Stimulated activated CD4-positive, alpha-beta T cell treated with anti-CD3 and anti-CD28 coated beads, Interleukin-4, amount 100 ng/mL, for 24 hours (primary cell): ENCODE measurements at places on chromosomes 2 and 18.

GRCh38 chr2:64837925-64838641, 151.1 kb upstream of the SLC1A4 start:
- no peak for DNase-seq

GRCh38 chr2:207750345-207750744, 19.4 kb downstream of the FZD5 start:
- DNase-seq: no peak

GRCh38 chr2:44840503-44840850, 101.0 kb upstream of the SIX3 start:
- DNase-seq: no peak

DNA sequence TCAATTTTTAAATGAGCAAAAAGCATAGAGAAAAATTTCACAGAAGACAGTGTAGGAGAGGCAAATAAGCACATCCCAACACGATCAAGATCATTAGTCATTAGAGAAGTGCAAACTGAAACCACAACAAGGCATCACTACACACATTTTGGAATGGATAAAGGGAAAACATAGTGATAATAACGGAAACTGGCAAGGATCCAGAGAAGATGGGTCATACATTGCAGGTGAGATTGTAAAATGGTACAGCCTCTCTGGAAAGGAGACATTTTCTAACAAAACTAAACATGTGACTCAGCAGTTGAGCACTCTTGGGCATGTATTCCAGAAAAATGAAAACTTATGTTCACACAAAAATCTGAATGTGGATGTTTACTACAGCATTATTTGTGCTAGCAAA, 98.3 kb upstream of the TMEM17 start:
- DNase-seq: no peak

DNA sequence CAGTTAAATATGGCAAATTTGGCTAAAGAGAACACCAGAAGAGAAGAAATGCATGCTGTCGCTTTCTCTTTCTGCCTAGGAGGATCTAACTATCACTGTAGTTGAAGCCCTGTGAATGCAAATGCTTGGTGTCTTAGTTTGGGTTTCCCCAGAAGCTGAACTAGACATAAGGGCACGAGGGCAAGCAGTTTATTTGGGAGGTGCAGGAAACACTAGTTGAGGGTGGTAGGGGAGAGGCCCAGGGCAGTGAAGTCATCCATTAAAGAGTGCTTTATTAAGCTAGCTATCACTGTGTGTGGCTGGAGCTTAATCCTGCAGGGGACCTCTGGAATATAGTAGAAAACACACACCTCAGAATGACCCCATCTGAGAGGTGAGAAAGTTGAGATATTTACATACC, 639.8 kb upstream of the ZEB2 start:
- no peak for DNase-seq

DNA sequence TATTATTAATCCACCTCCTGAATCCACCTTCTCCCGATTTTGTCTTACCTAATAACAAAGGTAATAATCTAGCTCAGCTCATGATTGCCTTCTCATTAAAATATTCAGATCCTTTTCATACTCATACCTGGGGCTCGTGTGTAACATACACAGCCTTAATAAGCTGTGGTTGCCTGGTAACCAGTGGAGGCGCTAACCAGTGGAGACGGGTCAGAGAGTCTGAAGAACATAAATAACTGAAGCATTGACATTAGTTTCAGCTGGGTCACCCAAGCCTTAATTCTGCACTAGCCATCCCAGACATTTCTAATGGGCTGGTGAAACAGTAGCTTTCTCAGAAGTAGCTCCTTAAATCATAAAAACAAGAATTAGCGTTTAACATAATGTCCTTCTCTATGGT, 14.8 kb upstream of the DTNA start:
- no peak for DNase-seq

GRCh38 chr18:13317801-13318200, 99.2 kb downstream of the LDLRAD4 start:
- no peak for DNase-seq

GRCh38 chr2:236872015-236872414, 213.7 kb upstream of the COPS8 start:
- DNase-seq: no peak

- no peak for DNase-seq
Measured at GRCh38 chr2:128172191-128172590, 81.2 kb downstream of the UGGT1 start.
